Thoracic aorta (tissue), 2 donors: ENCODE measurements at places on chromosomes 1 and 21.

DNA sequence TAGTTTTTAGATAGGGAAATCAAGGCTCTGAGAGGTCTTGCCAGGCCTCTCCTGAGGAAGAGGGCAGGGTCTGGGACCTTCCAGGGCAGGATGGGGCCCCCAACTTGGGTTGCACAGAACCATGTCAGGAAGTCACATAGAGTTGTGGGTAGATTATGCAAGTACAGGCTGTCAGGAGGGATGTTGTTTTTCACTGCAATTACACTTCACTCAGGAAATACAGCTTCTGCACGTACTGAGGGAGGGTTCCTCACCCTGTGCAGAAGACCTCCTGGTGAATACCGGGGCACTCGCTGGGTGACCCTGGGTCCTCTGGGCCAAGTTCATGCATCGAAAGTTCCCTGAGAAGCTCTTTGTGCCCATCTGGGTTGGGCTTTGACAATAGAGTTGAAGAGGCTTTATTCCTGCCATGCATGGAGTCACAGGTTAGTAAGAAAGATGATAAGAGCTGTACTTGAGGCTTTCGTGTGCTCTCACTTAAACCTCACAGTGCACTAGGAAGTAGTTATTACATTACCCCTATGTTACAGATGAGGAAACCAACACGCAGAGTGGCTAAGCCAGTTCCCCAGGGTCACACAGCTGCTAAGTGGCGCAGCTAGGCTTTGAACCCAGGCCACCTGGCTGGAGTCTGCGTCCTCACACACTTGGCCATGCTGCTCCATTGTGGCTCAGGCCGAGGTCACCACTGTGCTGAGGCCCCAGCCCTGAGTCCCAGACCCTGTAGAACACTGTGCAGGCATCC lies 16.2 kb upstream of the TNFRSF1B start:
- DNase-seq: no peak
- no peaks in the 10 kb centered on the region for H3K36me3 ChIP-seq
- H3K27ac ChIP-seq: no peak overlapping the region
- H3K4me3 ChIP-seq: no peak overlapping the region
- H3K4me1 ChIP-seq: peaks cover 10% of the 10 kb centered on the region

- H3K36me3 ChIP-seq: no peaks in the 10 kb centered on the region
- H3K4me3 ChIP-seq: no peak overlapping the region
- no peaks in the 10 kb centered on the region for H3K27me3 ChIP-seq
- no peak for DNase-seq
- H3K27ac ChIP-seq: no peak overlapping the region
These were observed 12.9 kb downstream of the LACTBL1 start for GRCh38 chr1:22959545-22960360.

DNA sequence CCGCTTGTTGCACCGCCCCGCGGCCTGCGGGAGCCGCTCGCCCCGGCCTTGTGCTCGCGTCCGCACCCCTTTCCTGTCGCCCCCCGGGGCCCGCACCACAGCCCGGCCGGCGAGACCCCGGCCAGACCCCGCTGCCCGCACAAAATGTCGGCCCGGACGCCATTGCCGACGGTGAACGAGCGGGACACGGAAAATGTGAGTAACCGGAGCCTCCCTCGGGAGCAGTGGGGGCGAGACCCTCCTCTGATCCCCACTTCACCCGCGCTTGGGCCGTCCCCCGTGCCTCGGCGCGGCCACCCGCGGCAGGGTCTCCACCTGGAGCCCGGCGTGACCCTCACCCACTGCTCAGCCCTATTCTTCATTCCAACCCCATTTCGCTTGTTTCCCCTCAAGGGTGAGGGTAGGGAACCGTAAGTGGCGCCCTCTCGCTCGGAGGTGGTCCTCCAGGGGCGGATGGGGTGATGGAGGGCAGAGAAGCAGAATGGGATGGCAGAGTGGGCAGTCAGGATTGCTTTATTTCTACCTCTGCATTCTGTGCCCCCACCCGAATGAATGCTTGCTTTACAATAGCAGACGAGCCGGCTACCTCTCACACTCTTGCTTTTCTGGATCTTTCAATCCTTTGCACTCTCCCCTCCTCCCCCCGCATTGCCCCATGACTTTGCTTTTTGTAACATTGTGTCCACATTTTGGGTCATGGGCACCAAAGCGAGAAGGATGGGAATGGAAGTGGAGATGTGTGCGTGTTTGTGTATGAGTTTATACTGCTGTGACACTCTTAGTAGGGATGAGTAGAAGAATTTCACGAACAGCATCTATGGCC lies 954 bp downstream of the MARK1 start:
- DNase-seq: no peak
- peak overlapping the region; percentile 88 for H3K27ac ChIP-seq
- H3K27me3 ChIP-seq: no peaks in the 10 kb centered on the region
- peak overlapping the region; percentile 85 for H3K4me3 ChIP-seq
- no peaks in the 10 kb centered on the region for H3K36me3 ChIP-seq

DNA sequence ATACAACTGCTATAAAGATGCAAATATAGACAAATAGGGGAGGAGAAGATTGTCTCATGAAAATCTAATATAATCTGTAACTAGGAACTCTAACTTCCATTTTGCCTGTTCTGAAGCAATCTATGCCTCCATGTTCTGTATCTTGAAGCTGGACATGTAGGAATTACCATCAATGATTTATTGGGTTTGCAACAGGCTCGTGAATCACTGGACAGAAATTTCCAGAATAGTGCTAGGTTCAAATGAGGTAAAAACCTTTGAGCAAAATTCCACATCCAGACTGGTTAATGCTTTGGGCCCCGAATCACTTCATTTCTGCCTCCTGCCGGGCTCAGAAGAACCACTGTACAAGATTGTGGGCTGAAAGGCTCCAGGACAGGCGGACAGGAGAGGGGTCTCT lies 110.7 kb upstream of the CTTNBP2NL start:
- H3K36me3 ChIP-seq: no peaks in the 10 kb centered on the region
- no peak for DNase-seq
- no peaks in the 10 kb centered on the region for H3K27me3 ChIP-seq
- H3K27ac ChIP-seq: no peak overlapping the region
- H3K4me3 ChIP-seq: no peak overlapping the region
